Activated T-cell treated with anti-CD3 and anti-CD28 coated beads, Interleukin-2, amount 50 U/mL, for 24 hours (primary cell): ENCODE measurements at places on chromosomes 7 and 10.

- DNase-seq, result no peak
Measured at GRCh38 chr10:102040305-102041050, 15.5 kb downstream of the ARMH3 start.

DNA sequence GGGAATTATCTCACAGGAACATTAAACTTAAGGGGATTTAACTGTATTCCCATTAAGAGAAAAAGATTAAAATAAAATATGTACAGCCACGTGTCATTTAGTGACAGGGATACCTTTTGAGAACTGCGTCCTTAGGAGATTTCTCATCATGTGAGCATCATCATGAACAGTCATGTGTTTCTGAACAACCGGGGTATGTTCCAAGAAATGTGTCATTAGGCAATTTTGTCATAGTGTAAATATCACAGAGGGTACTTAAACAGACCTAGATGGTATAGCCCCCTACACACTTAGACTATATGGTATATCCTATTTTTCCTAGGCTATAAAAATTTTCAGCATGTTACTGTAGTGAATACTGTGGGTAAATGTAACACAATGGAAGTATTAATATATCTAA, 840.3 kb downstream of the CNTNAP2 start:
- no peak for DNase-seq

DNA sequence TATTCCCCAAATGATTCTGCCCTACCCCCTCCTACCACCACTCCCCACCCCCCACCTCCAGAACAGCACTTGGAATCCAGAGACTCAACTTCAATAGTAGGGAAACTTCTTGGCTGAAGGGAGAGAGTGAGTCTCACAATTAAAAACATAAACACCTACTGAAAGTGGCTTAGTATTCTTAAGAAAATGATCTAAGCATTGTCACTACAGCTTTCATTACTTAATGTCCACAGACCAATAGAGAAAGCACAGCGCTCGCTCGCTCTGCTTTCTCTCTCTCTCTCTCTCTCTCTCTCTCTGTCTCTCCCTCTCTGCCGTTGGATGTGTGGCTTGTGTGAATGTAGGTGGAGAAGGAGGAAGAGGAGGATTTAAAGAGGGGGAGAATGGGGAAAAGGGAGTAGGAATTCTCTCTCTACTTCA, 1.5 kb upstream of the SEMA3A start:
- DNase-seq, result no peak

DNA sequence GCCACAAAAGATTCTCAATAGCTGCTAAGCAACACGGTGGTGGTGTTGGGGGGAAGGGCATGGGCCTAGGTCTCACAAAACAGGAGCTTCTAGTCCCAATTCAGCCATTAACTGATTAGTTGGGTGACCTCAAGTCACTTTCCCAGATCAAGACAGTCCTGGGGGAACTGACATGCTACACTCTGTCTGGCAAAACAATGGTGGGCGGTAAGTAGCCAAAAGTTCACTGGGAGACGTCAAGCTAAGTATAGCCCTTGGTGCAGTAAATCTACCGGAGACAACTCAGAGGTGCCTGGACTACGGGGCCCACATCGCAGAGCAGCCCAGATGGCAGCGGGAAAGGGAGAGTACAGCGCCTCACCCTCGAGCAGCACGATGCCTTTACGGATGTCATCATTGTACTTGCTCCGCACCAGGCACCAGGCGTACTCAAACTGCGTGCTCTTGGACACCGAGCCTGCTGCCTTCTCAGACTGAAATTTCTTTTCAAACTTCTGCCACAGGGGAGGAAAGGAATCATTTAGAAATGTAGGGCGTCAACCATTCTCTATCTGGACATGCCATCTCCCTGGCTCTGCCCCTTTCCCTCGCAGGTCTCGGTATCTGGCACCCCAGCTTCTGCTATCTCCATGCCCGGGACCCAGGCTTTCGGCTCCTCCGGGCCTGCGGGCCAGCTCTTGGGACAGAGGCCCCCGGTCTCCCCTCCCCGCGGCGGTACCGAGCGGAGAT, 1.1 kb downstream of the FIS1 start:
- no peak for DNase-seq

- no peak for DNase-seq
Measured at GRCh38 chr7:157831143-157831905, 494.5 kb downstream of the DNAJB6 start.

- DNase-seq, result no peak
Measured at GRCh38 chr10:15313047-15313446, 58.0 kb downstream of the FAM171A1 start.

GRCh38 chr10:633279-634245, 55.9 kb downstream of the DIP2C start:
- DNase-seq, result no peak

DNA sequence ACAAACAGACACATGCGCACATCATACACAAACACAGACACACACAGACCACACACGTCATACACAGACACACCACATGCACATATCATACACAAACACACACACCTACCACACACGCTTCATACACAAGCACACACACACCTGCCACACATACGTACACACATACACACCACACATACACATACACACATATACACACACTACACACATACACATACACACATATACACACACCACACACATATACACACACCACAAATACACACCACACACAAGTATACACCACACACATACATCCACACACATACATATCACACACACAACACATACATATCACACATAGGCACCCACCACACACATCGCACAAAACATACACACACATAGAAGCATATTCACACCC, 224.7 kb downstream of the SKAP2 start:
- no peak for DNase-seq

GRCh38 chr10:91519899-91520514, 109.9 kb downstream of the HECTD2 start:
- DNase-seq, result no peak

DNA sequence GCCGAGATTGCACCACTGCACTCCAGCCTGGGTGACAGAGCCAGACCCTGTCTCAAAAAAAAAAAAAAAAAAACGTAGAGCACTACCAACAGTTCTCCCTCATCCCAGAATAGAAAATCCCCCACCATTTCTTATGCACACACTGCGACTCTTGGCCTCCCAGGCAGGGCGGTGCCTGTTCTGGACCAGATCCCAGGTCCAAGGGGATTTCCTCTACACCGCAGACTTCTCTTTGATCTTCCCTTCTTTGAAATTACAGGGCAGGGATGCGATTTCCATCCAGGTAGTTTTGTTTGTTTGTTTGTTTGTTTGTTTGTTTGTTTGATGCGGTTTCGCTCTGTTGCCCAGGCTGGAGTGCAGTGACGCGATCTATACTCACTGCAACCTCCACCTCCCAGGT, 91.8 kb downstream of the SEPTIN14 start:
- no peak for DNase-seq

GRCh38 chr10:108970016-108970415, 953.3 kb downstream of the XPNPEP1 start:
- no peak for DNase-seq

GRCh38 chr7:2165239-2165609, 67.5 kb downstream of the MAD1L1 start:
- no peak for DNase-seq

GRCh38 chr7:147029953-147030352, 913.4 kb downstream of the CNTNAP2 start:
- DNase-seq, result no peak

GRCh38 chr7:29123626-29124190, 22.6 kb downstream of the CPVL start:
- no peak for DNase-seq

- no peak for DNase-seq
Measured at GRCh38 chr7:20665096-20665495, 49.6 kb downstream of the ABCB5 start.
